ENCODE measurements at places on chromosomes 6 and 20.
A peak's percentile ranks its signal among the peaks of the same experiment; 100 is the strongest.

DNA sequence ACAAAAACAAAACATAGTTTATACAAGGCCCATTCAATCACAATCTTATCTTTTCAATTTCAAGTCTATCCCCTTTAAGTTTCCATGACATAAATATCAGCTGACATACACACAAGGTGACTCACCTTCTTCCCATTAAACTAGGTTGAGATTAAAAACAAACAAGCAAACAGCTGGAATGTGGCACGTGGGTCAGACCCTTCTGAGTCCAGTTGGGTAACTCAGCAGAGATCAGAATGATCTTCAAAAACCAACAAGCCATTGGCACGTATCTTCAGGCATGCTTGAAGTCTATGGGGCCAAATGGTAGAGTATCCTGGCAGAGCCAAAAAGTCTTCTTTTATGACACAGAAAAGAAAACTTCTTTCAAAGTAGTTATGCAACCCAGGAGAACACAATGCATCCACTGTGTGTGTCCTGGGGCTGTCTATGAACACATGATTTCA lies 603.5 kb upstream of the CITED2 start:
- peak; percentile 23 for DNase-seq

DNA sequence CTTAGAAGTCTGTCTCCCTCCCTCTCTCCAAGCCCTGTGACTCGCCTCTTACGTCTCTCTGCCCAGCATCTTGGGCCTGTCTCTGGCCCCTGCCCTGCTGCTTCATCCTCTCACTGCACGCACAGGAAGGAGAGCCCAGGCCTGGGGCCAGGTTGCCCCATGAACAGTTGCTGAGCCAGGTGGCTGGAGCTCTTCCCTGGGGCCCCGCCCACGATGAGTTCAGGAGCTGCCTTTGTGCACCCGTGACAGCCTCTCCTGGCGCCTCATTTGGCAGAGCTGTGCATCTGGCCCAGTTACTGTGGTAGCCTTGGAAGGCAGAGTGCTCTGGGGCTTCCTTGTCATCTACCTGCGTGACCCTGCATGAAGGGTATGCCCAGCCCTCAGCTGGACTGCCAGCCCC lies 44.5 kb downstream of the SLC52A3 start:
- no peak for DNase-seq

GRCh38 chr20:51591871-51592270 lies 49.4 kb upstream of the NFATC2 start:
- no peak for DNase-seq

- DNase-seq = no peak
Observed at GRCh38 chr6:89927791-89928550, 33.7 kb downstream of the GJA10 start.

GRCh38 chr6:121627761-121628160 lies 192.3 kb downstream of the GJA1 start:
- no peak for DNase-seq

GRCh38 chr6:13813026-13813425 lies 1.3 kb downstream of the MCUR1 start:
- no peak for DNase-seq

DNA sequence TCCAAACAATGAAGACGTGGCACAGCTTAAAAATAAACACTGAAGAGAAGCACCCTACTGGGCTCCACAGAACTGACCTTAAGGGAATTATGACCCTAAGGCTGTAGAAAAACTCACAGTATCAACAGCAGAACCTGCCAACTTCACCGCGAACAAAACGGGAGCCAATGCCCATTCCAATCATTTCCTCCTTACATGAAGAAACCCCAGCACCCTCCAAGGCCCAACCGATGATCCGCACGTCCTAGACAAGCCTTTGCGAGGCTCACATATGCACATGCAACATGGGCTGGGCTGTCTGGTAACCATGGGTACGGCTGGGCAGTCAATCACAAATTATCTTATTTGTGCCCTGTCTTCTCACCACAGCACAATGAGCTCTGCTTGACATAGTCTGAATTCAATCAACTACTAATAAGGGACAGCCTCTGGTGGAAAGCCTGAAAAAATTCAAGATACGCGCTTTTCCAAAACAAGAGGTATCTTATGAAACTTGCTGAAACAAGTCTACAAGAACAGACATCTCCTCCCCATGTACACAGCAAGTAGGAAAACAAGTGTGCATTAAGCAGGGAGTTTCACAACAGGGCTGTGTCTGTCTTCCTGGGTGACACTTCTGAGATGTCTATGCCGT lies 1.7 kb downstream of the DIDO1 start:
- DNase-seq = peak; percentile 34

DNA sequence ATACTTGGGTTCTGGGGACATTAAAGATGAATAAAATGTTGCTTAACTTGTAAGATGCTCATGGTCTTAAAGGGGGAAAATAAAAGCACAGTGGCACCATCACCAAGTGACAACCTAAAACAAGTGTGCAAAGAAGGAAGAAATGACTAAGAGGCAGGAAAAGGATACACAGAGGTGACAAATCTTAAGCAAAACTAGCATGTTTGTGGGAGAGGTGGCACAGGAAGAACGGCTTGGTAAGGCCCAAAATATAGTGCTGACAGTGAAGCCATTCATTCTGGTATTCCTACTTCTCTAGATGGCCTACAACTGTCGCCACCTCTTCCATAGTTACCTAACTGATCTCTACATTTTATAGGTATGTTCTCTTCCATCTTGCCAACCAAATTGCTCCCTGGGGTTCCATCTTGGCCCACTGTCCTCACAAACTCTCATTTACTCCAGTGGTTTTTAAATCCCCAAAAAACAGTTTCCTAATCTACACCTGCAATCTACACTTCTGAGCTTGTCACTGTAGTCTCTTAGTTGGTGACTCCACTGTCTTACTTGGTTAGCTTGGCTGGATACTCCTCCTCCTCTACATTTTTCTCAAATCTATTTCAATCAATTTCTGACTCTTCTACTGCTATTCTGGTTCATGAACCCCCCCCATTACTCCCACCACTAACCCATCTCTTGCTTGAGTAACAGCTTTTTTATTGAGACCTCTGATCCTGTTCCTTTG lies 33.5 kb downstream of the FAM8A1 start:
- DNase-seq = no peak

DNA sequence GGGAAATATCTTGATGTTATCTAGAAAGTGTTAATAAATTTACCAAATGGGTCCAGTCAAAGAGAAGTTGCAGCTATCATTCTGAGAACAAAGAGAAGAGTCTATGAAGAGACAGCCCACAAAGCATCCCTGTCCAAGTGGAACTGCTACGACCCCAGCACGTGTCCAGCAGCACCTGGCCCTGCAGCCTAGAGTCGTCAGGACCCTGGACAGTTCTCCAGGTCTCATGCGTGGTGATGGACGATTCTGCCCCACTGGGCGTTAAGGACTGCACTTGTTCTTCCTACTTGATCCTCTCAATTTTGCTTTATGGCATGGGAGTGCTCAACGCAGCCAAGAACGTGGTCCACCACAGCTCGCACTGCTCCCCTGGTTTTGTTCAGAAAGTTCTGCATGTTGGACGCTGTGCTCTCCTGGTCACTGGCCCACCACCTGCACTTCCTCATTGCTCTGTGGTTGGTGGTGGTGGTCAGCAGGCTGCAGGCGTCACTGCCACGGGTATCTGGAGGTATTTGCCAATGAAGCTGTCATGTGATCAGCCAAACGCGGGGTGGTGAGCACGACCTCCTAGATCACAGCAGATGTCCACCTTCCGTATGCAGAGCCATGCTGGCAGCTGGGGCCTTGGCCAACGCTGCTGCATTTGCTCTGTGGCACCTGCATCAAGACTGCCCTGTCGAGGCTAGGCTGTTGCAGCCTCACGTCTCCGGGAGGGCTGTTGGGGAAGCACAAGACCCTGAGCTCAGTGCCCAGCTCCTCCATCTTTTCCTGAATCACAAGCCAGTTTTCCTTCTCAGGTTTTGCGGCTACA lies 356.4 kb downstream of the CDH4 start:
- peak; percentile 33 for DNase-seq

DNA sequence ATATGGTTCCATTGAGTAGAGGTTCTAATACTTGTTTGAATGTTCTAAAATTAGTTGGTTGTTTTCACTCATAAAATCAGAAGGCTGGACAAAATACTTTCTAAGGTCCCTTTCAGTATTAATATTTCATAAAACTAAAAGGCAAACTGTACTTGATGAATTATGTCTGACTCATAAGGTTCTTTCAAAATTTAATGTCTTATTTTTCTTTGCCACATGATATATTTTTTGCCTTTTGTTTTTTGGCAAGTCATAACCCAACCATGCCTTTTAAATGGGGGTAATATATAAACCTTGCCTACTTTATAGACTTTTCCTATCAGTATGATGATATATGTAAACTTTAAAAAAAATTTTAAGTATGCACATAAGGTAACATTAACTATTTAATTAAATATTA lies 244.7 kb downstream of the PTPRK start:
- no peak for DNase-seq

DNA sequence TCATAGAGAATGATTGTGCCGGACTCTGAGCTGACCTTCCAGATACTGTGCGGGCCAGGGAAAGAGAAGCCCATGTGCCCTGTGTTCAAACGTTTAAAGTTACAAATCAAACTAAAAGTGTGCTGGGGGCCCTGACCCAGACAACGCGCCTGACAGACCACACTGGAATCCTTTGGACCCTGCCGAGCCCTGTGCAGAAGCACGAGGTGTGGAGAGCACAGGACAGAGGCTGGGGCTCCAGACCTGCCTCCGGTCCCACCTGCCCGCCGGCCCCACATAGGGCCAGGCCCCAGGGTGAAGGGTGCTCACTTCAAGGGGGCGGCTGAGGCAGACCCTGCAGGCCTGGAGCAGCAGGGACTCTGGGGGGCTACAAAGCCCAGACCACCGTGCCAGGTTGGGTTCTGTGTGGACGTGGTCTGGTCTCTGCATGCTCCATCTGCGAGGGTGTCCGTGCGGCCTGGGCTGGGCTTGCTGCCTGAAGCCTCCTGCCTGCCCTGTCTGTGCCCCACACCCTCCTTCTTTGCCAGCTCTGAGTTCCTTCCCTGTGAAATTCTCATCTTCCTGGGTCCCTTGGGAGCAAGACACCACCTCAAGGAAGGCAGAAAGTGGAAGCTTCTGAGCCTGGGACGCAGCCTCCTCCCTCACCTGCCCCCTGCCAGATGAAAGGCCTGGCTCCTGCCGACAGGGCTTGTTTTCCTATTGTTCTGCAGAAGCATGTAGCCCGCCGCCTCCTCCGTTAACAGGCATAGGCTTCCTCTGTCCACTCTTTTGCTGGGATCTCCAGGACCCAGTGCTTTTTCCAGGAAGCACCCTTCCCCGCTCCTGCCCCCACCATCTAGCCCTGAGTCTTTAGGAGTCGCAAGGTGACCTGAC lies 186.2 kb downstream of the ERMARD start:
- DNase-seq = no peak

GRCh38 chr20:40110311-40110831 lies 578.7 kb downstream of the MAFB start:
- DNase-seq = peak; percentile 54

DNA sequence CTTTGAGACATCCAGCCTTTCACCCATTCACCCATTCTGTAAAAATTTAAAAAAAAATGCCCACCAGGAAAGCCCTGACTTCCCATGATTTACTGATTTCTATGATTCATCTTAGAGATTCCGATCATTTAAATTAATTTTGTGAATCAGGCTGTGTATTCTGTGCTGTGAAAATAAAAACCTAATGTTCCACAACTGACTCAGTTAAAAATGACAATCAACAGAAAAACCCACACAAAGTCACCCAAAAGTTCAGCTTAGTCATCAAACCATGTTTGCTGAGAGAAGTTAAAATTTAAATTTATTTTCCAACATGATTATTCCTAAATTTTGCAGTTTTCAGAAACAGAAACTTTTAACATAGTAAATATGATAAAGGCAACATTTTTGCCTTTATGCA lies 509.9 kb downstream of the TENT5A start:
- peak; percentile 51 for DNase-seq

- peak; percentile 76 for DNase-seq
Observed at GRCh38 chr6:82408952-82409431, 45.4 kb downstream of the TPBG start.

DNA sequence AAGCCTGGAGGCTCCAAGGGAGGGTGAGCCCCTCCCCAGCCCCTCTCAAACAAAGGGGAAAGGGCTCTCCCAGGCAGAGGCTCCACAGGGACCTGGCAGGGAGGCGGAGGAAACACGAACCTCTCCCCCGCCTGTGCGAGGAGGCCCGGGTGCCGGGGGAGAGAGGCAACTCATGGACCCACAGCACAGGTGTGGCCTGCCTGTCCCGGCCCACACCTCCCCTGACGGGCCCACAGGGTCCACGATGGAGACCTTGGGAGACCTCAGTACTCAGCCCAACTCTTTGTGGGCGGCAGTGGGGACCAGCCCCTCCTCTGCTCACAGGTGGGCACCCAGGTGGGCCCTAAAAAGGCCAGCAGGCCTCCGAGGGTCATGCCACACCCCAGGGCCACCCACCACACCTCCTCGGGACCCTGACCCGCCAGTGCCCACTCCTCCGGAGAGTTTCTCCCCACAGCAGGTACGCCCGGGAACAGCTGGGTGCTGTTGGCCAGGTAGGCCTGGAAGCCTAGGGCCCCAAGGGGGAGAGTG lies 12.2 kb downstream of the LAMA5 start:
- DNase-seq = no peak

- peak; percentile 46 for DNase-seq
Observed at GRCh38 chr6:54910921-54911320, 64.3 kb downstream of the FAM83B start.

DNA sequence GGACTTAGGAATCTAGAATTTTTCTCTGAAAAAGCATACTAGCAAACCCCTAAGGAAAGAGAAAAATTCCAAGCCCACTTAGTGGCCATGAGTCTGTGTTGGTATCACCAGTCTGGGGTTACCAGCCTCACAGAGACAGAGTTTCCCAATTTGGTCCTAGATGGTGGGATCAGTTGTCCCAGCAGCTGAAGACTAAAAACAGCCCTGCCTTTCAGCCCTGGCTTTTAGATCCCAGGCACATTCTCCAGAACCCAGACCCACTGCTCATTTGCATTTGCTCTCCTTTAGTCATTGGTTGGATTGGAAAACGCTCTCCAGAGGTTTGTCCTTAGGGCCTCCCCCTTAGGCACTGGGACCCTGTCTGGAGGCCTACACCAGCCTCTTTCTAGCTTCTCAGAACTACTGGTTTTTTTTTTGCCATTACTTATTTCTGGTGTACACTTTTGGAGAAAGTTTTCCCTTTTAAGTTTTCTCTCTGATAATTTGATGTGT lies 39.1 kb upstream of the FOXO3 start:
- DNase-seq = no peak

- peak; percentile 10 for DNase-seq
Observed at GRCh38 chr6:78835817-78836216, 31.5 kb upstream of the IRAK1BP1 start.

GRCh38 chr20:17992847-17993513 lies 24.2 kb downstream of the MGME1 start:
- no peak for DNase-seq

DNA sequence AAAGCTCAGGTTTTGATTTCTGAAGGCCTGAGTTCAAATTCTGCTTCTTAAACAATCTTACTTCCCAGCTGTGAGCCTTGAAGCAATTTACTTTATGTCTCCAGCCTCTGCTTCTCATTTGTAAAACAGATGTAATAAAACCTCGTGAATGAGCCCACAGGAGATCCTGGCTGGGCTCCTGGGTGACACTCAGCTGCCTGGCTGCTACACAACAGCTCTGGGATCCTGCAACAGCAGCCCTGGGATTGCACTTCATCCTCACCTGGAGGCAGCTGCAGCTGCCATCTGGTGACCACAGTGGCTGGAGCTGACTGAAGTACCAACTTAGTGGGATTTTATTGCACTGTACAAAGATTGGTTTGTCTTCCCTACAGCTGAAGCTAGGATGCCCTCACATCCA lies 98.6 kb downstream of the NDUFAF5 start:
- no peak for DNase-seq

Data from fibroblast of skin of abdomen (primary cell).